HEK293T (cell line): ENCODE measurements at places on chromosomes 5 and 9.

DNA sequence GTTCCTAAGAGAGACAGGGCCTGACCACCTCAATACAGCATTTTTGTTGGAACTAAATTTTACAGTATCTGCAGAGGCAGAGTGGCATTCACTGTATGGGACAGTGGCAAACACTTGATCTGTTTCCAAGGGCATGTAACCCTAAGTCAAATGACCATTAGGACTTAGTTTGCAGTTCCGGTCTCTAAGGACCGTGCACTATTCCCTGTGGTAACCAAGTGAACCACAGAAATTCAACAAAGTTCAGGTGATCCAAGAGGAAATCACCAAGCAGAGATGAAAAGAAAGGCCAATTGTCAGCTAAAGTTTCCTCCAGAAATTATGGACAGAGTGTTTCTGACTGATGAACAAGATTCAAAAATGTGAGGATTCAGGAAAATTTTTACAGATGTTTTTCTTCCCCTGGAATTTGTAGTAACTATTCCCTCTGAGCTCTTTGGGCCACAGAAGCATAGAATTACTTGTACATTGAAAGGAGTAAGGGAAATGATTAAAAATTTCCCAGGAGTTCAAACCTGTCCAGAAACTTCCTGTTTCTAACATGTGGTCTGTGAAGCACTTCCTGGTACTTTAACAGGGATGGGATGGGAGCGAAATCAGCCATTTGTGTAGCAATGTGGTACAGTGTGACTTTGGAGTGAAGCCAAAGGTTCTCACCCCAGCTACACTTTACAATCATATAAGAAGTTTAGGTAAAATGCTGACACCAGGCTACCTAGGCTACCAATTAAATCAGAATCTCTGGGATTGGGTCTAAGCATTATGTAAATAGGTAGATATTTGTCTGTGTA is 266.1 kb upstream of the MAP3K1 start:
- no peak for DNase-seq

DNA sequence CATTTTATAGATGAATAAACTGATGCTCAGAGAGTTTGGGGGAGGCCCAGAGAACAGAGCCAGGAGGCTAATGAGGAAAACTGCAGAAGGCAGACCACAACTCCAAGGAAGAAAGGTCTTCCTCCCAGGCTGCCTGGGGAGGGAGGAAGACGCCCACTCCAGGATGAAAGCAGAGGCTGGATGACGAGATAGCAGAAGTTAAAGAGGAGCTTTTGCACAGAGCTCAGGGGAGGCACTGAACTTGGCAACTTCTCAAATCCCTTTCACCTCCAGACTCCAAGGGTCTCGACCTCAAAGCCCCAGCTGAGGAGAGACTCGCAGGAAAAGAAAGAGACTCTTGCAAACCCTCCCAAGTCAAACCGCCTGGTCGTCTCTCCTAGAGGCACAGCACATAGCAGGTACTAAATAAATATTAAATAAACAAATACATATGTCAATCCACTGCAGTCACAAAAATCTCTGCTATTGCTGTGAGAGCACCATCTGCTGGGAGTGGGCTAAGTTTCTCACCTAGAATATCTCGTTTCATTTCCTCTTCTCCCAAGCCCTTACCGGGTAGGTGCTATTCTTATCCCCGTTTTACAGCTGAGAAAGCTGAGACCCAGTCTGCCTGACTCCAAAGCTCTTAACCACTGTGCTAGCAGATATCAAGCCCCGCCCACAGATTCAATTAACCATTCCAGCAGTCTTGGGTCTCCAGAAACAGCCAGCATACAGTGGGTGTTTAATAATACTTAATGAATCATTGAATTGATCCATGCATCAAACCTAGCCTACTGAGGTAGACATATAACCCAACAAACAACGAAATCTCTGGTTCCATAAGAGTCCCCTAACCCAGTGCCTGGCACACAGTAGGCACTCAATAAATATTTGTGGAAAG is 97.8 kb upstream of the HAND1 start:
- no peak for DNase-seq

DNA sequence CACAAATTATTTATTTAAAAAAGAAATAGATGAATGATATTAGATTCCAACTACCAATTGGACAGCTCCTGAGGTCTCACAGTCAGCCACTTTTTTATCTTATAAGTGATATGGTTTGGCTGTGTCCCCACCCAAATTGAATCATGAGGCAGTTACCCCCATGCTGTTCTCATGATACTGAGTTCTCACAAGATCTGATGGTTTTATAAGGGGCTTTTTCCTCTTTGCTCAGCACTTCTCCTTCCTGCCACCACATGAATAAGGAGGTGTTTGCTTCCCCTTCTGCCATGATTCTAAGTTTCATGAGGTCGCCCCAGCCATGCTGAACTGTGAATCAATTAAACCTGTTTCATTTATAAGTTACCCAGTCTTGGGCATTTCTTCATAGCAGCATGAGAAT is 12.9 kb downstream of the NLN start:
- no peak for DNase-seq

DNA sequence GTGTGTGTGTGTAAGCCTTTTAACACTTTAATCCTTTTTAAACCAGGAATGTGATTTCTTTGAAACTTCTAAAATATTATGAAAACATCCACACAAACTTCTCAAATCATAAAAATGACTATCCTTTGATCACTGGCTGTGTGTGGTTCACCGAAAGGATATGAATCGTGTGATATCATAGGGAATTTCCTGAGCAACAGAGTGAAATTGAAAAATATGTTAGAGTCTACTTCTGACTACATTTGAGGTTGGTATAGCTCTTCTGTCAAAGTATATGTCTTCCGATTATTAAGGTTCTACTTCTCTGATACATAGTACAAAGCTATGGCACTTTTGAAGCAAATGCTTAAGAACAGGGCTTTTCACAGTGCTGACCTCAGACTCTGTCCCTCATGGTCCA is 40.3 kb downstream of the RGMB start:
- DNase-seq: no peak

- no peak for DNase-seq
Observed at GRCh38 chr5:67807439-67807888, 408.1 kb upstream of the PIK3R1 start.

DNA sequence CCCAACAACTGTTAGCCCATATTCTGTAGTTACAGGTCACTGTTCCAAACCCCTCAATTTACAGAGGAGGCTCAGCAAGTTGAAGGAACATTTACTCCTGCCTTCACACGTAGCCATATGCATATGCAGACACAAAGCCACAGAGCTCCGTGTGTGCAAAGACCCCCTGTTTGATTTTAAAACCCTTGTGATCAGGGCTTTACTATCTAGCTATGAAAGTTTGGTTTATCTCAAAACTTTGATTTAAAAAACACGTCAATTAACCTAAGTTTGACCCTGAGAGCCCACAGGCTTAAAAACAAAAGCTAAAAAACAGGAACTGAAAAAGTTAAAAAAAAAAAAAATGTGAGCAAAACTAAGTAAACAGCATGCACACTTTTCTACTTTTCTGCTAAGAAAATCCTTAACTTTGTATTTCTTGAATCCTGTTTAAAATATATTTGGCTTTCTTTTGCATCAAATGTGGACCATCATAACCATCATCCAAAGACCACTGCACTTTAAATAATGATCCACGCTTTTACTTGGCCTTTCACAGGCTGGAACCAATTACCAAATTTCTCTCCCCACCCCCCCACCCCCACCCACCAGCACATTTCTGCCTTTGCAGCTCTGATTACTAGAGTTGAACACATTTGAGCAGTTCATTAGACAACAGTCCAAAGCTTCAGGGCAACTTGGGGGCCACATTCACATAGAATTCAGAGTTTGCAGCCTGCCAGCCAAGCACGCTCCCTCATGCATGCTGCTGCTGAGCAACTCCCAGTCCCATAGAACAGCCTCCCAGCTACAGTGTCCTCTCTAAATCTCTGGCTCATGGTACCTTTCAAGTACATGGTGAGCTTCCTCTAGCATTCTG is 128.8 kb upstream of the MAP3K1 start:
- DNase-seq: no peak

DNA sequence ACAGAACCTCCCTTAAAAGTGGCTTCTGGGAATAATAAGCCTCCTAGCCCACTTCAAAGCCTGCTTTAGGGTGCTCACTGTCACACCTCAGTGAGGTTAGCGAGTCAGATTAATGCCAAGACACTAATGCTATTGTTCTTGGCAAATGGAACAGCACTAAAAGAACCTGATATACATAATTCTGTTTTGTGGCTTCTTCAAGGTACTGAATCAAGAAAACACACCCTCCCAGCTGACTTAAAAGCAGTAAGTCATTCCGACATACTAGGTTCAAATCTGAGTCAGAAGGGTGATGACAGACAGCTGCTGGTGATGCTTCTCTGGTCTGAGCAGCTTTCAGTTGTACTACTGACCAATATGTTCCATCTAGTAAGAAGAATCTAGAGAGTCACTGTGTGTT is 121.6 kb downstream of the OXCT1 start:
- no peak for DNase-seq
